A549 treated with CORT108297 at 1 μM for 4 hours (cell line): ENCODE measurements at places on chromosomes 2 and 18. TPM values are rescaled to one million over a fixed set of nuclear protein-coding genes. Genes with fewer than 3 reads are reported as not detected.

The G6PC2 gene
- total RNA-seq, result not detected in 5 replicates

The MREG gene
- 4.5 to 5.9 TPM (median 5.4 TPM) in 5 replicates for total RNA-seq

The B3GNT7 gene
- 1.6 to 2.1 TPM (median 1.9 TPM) in 5 replicates for total RNA-seq

The IL36B gene
- total RNA-seq, result 0.09 to 0.19 TPM in 2 of 5 replicates, not detected in the others

The APCDD1 gene
- total RNA-seq, result 0.14 to 0.21 TPM in 2 of 5 replicates, not detected in the others
